ENCODE measurements at places on chromosomes 7 and 10.

DNA sequence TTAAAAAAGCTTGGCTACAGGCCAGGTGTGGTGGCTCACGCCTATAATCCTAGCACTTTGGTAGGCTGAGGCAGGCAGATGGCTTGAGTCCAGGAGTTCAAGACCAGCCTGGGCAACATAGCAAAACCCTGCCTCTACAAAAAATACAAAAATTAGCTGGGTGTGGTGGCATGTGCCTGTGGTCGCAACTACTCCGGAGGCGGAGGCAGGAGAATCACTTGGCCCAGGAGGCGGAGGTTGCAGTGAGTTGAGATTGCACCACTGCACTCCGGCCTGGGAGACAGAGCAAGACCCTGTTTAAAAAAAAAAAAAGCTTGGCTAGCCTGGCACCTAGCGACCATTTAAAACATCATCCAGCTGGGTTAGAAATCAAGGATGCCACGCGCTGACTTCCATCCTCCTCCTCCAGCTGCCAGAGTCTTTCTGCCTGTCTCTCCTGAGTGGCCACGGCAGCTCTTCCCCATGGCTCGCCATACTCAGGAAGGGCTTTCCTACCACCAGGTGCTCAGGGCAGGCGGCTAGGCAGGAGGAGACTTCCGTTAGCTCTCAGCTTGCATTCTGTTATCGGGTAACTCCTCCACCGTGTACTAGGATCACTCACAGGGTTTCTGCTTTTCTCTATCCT, 45.0 kb downstream of the DENND2A start:
- DNase-seq, result no peak

DNA sequence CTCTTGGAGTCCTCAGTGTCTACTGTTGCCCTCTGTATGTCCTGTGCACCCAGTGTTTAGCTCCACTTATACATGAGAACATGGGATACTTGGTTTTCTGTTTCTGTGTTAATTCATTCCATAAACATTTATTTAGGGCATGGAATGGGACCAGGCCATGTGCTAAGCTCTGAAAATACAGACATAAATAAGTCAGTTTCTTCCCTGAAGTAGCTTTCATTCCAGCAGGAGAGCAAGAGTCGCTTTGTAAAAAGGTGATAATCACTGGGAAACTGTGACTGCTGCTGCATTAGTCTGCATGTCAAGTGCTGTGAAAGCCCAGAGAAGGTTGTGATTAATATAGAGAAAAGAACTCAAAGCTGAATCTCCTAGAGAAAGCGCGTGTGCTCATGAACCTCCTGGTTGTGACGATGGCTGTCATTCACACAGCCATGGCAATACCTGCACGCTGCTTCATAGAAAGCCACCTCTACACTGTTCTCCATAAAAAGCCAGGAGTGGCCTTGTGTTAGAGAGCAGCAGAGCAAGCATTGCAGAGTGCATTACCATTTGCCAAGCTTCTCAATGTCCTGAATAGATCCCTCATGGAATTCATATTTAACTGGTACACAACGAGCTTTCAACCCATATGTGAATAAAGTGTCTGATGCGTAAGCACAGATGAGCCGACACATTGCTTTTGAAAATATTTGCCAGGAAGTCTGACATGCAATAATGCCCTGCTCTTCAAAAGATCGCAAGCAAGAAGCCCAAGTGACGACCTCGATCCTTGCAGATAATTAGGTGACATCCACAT, 30.6 kb upstream of the PITRM1 start:
- no peak for DNase-seq

DNA sequence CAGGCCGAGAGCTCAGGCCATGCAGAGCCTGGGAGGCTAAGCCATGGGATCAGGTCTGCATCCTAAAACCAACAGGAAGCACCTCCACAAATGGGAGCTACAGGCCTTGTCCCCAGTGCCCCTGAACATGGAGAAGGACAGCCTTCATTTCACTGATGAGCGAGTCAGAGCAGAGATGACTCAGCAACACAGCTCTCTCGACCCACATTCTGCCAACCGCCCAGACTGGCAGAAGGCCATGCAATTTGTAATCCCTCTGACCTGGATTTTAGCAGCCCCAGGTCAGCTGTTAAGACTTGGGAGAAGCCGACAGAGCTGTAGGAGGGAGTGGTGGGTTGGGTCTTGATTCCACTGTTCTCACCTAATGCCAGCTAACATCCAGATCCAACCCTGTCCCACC, 25.5 kb downstream of the VOPP1 start:
- no peak for DNase-seq

GRCh38 chr7:55092186-55092974, 73.6 kb downstream of the EGFR start:
- no peak for DNase-seq

DNA sequence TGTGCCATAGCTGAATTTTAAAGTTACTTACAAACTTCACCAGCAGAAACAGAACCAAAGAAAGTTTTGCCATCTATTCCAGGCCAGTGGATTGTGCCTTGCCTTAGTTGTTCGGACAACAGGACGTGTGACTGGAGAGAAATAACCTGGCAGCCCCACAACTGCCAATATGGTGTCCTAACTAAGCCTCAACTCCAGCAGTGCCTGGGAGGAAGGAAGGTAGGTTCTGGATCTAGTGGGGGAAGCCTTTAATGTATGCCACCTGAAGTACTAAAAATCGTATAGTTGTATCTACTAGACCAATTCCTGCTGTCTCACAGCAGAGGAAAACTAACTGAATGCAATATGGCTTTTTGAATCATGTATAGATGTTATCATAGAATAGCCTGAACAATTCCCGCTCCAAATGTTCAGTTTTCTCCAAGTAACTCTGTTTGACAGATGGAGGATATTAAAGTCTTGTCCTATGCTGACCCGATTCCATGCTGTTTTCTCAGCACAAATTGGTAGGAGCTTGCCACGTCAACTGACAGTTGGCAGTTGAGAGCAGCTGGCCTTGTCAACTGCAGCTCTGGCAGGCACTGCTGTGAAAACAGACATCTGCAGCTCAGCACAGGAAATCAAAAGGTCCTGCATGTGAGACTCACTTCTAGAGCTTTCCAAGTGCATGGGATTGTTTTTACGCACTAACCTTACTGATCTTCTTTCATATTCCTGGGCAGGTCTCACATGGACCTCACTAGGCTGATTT, 84.5 kb upstream of the WNT16 start:
- no peak for DNase-seq

- no peak for DNase-seq
These were observed 805 bp downstream of the ZNF736 start for GRCh38 chr7:64314566-64314965.

DNA sequence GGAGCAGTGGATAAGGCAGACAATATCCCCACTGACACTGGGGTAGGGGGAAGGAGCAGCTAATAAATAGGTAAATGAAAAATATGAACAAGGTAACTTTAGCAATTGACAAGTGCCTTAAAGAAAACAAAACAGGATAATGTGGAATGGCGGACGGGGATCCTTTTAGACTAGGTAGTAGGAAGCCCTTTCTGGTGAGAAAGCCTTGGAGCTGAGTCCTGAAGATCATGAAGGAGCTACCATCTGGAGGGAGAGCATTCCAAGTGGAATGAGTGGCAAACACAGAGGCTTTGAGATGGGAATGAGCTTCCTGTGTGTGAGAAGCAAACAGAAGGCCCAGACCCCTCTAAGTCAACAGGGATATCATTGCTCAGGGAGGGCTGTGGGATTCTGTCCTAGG, 16.0 kb upstream of the ATXN7L1 start:
- no peak for DNase-seq

GRCh38 chr10:128078136-128078969, 47.9 kb downstream of the MKI67 start:
- peak; percentile 50 for DNase-seq

DNA sequence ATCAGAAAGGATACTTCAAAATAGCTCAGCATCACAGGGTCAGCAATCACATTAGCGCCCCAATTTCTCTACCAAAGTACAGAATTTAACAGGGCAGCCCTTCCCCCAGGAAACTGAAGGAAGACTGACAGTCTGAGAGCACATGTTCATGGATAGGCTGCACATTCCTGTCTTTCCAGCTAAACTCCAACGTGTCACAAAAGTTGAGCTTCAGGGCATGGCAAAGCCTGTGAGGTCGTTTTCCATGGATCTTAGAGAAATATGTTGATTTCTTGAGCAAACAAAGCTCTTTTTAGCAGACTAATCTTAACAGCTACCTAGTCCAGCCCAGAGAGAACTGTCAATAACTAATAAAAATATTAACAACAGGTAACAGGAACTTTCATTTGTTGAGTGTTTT, 207.9 kb downstream of the GRM3 start:
- no peak for DNase-seq

DNA sequence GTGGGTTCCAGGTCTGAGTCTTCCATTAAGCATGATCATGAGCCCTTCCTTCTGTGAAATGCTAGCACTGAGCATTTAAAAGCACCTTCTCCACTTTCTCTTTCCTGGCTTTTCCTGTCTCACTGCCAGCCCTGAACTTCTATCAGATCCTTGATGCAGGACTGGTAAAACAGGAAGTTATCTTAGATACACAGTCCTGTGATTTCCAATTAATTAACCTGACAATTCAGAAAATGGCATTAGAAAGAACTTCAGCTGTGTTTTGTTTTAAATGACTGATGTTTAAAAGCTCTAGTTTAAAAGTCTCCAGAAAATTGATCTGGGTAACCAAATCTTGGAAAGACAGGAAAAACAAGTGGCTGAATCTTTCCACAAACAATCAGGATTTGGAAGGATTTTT, 79.0 kb upstream of the MACROH2A2 start:
- no peak for DNase-seq

DNA sequence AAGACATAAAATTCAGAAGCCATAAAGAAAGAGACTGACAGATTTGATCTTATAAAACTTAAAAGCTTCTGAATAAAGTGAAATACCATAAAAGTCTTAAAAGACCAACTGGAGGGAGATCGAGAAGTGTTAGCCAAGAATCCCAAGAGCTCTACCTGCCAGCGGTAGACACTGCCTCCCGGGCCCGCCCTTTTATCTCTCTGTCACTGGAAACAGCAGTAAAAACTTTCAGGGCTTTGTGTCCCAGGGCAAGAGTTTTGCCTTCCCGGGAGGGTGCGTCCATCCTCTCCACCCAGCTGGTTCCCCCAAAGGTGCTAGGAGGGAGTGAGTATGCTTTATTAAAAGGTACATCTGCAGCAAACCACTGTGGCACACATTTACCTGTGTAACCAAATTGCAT, 5.8 kb downstream of the PLA2G12B start:
- DNase-seq, result no peak

DNA sequence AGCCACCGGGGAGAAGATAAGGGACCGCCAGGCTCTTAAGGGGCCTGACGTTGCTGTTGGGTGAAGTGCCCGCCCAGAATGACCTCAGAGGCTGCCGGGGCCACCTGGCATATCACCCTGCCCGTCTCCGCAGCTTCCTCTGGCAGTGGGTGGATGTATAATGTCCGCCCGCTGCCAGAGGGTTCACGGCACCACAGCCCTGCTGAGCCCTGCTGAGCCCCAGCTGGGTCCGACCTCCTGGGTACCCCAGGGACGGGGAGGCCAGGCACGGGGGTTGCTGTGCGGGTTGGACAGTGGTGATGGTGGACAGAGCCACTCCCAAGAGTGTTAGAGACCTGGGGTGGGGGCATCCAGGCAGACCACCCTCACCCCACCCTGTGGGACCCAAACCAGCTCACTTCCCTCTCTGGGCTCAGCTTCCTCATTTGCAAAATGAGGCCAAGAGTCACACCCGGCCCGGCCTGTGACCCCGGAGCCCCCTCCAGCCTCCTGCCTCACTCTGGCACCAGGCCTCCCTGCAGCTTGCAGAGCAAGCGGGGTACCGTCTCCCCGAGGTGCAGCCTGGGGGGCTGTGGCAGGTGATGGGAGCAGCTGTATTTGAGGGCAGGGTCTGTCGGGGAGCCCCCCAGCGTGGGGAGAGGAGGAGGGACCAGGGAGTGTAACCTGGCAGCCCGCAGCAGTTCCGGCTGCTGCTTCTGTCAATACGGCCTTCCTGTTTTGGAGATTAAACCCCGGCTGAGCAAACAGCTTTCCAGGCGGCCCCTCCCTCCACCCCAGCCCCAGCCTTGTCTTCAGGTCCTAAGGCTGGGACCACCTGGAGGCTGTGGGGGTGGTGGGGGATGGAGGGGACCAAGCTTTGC, 8.4 kb upstream of the LFNG start:
- DNase-seq, result no peak

GRCh38 chr10:88618496-88618895, 31.9 kb downstream of the LIPJ start:
- DNase-seq, result no peak

GRCh38 chr10:53697038-53697437, 924.5 kb upstream of the MBL2 start:
- no peak for DNase-seq

- no peak for DNase-seq
These were observed 440.8 kb upstream of the C7orf33 start for GRCh38 chr7:148149730-148150129.

- DNase-seq, result no peak
These were observed 1.5 kb upstream of the LRRC27 start for GRCh38 chr10:132330486-132330833.

- no peak for DNase-seq
These were observed 4.7 kb upstream of the NOS3 start for GRCh38 chr7:150986099-150986512.

DNA sequence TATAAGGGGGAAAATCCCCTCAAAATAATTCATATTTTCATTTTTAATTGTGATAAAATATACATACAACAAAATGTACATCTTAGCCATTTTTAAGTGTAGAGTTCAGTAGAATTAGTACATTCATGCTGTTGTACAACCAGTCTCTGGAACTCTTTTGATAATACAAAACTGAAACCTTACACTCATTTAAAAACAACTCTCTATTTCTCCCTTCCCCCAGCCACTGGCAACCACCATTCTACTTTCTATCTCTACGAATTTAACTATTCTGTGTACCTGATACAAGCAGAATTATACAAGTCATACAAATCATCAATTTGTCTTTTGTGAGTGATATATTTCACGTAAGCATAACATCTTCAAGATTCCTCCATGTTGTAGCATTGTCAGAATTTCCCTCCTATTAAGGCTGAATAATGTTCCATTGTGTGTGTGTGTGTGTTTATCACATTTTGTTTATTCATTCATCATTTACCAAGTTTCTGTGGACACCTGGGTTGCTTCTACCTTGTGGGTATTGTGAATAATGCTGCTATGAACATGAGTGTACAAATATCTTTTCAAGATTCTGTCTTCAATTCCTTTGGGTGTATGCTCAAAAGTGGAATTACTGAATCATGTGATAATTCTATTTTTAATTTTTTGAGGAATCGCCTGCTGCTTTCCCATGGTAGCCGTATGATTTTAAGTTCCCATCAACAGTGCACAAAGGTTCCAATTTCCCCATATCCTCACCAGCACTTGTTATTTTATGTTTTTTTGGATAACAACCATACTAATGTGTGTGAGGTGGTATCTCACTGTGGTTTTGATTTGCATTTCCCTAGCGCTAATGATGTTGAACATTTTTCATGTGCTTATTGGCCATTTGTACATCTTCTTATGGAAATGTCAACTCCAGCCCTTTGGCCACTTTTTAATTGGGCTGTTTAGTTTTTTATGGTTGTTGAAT, 4.7 kb upstream of the EBLN1 start:
- no peak for DNase-seq

Measured in GM12891 (cell line).